Stimulated activated CD8-positive, alpha-beta memory T cell treated with anti-CD3 and anti-CD28 coated beads, Interleukin-7, amount 100 ng/mL, for 1 hour (primary cell): ENCODE measurements at places on chromosomes 3 and 15.

GRCh38 chr3:38163841-38164642 lies 1.3 kb upstream of the OXSR1 start:
- no peak for DNase-seq

DNA sequence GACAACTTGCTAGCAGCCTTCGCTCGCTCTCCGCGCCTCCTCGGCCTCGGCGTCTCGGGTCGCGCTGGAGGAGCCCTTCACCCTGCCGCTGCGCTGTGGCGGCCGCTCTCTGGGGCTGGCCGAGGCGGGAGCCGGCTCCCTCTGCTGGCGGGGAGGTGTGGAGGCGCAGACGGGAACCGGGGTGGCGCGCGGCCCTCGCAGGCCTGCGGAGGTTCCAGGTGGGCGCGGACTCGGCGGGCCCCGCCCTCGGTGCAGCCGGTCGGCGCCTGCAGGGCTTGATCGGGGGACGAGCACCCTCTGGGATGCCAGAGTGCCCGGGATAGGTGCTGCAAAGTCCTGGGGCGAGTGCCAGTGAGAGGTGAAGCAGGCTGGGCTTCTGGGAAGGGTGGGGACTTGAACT lies 989.9 kb downstream of the ROBO2 start:
- no peak for DNase-seq

GRCh38 chr3:33385423-33385822 lies 54.8 kb downstream of the UBP1 start:
- DNase-seq = no peak

GRCh38 chr3:89851974-89852621 lies 744.7 kb downstream of the EPHA3 start:
- no peak for DNase-seq

DNA sequence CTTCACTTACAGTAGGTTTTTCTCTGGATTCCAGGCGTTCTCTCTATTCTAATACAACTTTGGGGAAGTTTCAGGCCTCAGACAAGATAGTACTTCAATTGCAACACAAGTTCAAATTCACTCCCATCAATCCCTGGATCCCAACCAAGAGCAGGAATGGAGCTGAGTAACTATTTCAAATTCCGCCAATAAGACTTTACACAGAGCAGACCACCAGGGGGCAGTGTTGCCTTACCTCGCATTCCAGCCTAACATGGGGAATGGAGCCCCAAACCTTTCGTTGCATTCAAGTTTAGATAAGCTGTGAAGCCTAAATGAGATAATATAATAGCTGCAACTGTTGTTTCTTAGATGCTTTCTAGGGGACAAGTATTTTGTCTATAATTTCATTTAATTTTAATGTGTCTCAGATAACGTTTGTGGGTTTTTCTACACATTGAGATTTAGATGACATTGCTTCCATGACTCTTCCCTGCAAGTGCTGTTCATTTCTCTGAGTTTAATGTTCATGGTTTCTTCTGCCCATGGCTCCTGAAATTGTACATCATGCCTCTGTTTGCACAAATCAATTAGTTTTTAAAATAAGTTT lies 186.7 kb downstream of the NSUN3 start:
- DNase-seq = peak; percentile 27

DNA sequence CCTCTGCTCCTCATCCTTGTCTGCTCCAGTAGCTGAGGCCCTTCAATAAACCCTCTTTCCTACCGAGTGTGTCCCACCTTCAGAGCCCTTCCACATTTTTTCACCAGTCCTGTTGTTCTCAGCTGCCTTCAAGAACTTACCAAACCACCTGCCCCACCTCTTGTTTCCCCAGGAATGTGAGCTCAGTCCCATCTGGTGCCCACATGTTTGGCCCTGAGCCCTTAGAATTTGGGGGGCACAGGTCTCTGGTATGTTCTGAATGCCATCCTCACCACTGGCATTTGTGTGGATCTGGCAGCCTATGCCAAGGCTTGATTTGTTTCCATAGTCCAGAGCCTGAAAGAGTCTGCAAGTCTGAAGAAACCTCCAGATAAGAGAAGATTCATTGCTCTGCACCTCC lies 315.2 kb upstream of the PPP2R3A start:
- DNase-seq = no peak

- DNase-seq = no peak
Measured at GRCh38 chr15:65942436-65942835, 73.1 kb downstream of the RAB11A start.

- no peak for DNase-seq
Measured at GRCh38 chr15:49137861-49138260, 17.5 kb downstream of the COPS2 start.

- no peak for DNase-seq
Measured at GRCh38 chr15:78100886-78101285, 8.5 kb downstream of the SH2D7 start.
